Right hindlimb (tissue), 1 donor: ENCODE measurements at places on chromosomes 6 and 20.

- no peak for DNase-seq
Observed at GRCh38 chr20:37690626-37691369, 3.0 kb upstream of the CTNNBL1 start.

DNA sequence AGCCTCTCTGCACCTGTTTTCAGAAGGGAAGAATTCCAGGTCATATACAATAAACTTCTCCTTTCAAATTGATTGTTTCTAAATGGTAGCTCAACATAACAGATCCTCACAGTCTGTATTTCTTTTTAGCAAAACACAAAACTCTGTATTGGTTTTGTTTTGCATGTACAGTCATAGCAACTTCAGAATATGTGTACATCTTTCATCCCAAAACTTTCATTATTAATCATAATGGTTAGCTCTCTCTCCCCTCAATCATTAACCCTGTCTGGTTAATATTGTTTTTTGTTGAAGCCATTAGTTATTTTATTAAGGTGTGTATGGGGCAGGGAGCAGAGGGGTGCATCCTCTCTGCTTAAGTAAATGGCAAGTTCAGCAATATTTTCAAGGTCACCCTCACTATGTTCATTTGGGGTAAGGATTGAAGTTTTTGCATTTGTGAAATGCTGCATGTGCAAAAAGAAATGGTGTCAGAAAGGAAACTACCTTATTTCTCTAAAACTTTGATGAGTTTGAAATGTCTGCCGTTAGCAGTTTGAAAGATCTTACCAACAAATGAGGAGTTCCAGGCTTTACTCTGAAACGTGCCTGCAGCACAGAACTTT lies 136.8 kb upstream of the BTBD3 start:
- no peak for DNase-seq

DNA sequence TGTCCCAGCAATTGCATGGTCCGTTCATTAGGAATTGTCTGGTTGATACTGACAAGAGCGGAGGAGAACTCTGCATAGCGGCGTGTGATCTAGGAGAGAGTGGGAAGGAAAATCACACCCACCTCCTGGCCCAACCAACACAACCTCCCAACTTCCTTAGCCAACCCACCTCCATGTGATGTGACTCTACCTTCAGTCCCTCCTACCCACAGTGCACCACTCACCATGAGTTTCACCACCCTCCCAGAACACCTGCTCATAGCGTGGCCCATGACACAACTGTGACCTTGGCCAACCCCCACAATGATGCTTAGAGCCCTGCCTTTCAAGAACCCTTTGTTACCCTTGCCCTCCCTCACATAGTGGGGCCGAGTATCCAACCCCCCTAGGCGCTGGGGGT lies 7.7 kb downstream of the VPS52 start:
- DNase-seq: no peak

GRCh38 chr6:28211840-28212509 lies 13.1 kb upstream of the ZSCAN9 start:
- no peak for DNase-seq

GRCh38 chr6:5383856-5384255 lies 122.5 kb downstream of the FARS2 start:
- DNase-seq: no peak

GRCh38 chr6:35733633-35734032 lies 3.2 kb upstream of the ARMC12 start:
- DNase-seq: no peak

DNA sequence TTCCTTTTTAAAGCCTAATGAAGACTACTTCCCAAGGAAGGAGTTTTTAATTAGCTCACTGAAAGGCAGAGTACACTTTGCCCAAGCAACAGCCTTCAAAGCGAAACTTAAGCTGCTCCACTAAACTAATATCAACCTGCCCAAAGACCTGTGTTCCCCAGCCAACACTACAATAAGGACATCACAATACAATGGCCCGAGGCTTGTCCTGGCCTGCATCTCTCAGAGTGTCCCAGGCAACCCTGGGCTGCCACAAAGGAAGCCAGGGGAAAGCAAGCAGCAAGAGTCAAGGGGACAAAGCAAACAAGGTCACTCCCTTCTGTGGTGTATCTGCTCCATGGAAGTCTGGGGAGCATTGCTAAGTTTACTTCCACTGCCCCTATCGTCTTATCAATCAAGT lies 52.3 kb downstream of the PIGU start:
- DNase-seq: no peak

DNA sequence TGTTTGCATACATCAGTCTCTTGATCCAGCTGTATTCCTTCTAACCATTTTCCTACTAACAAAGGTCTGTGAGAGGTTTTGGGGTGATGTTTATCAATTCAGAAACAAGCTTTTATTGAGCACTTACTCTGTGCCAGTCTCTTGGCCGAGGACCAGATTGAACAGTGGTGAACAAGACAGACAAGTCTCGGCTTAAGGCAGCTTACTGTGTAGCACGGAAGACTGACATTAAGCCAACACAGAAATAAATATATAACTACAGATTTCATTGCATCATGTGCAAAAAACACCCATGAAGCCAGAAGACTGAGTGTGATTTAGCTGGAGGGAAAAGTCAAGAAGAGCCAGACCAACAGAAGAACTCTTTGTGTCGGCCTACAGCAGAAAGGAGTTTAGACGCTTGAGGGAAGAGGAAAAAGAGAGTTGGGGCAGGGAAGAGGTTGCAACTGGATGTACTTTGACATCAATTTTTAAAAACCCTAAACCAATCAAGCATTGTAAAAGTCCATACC lies 549.6 kb upstream of the CITED2 start:
- DNase-seq: no peak

DNA sequence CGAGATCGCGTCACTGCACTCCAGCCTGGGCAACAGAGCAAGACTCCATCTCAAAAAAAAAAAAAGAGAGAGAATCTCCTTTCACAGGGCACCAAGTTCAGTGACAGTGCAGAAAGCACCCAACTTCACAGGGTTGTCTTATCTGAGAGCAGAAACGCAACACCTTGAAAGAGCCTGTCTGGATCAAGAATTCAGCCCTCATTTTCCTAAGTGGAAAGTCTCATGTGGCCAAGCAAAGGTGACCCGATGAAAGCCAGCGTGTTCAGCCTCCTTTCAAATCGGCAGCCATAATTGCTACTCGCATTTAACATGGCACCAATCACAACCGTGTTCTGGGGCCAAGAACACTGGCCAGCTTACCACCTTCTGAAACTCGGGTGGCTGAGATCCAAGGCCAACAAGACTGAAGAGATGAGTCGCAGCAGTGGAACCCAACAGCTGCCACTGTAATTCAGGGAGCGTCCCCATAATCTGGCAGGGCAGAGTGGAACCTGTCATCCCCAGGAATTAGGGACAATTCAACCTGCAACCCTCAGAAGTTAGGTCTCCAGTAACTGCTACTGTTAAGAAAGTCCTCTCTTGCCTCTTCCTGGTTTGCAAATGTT lies 536.7 kb upstream of the JARID2 start:
- no peak for DNase-seq

DNA sequence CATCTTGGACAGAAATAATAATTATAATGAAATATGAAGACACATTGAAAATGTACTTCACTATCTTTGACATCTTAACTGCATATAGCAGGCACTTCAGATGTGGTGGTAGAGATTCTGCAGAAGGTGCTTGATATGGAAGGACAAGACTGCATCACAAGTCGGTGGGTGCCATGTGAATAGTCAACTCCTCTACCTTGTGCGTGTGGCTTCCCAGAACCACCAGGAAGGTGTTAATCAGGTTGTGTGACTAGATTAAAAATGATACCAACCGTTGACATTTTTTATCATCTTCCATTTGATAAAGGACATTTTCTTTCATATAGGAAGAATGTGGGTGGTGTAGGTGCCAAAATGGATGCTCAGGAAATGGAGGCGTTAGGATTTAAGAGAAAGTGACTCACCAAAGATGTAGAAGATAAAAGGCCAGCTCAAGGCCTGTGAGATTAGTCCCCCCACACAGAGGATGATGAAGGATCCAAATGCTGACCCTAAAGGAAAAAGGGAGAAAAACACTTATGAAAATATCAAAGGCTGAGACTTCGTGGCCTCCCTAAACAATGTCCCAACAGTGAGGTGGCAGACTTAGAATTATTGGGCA lies 12.3 kb downstream of the SLC17A2 start:
- DNase-seq: no peak

GRCh38 chr6:98452685-98453084 lies 381.7 kb upstream of the POU3F2 start:
- DNase-seq: no peak

DNA sequence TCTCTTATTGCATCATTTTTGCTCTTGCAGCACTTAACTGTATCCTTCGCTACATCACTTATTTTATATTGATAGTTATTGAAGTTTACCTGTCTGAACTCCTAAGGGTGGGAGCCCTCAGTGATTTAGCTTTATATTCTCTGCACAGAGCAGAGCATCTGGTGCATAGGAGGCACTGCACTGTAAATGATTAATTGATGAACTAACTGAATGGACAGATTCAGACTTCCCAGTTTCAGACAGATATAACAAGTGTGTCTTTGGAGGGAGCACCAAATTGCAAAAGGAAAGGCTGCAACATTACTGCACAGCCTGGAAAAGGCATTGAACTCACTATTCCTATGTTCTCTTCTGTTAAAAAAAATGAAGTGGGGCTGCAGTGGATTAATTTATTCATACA lies 160.3 kb downstream of the EDN1 start:
- DNase-seq: no peak

GRCh38 chr20:44803383-44803941 lies 6.9 kb downstream of the RIMS4 start:
- peak; percentile 66 for DNase-seq

DNA sequence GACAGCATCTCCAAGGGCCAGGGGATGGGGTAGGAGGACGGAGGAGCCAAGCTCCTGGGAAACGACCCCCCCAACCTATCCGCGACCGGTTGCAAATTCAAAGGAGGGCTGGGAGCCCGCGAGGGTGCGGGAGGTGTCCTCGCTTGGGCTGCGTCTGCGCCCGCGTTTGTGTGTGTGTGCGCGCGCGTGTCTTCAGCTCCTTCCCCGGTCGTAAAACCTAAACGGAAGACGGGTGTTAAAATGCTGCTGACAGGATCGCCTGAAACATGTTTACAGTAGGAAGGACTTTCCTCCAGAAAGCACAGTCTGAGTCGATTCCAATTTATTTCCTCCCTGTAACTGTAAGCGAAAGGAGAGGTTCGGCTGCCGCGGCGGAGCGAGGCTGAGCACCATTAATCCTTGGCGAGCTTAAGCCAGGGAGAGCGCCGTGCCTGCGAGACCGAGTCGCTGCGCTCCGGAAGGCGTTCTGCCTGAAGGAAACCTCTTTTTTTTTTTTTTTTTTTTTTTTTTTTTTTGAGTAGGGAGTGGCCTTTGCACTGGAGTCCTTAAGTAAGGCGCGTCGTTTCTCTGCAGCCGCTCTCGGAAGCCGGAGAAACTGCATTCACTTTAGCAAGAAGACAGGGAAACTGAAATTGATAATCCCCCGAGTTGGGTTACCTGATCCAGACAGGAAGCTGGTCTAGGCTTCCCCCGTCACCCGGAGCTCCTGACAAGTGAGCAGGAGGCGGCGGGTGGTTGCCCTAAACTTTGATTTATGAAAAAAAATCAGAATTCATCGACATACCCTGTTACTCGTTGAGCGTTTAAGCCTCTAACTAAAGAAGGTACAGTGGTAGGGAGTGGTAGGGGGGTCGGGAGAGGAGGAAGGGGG lies 4.8 kb upstream of the SOX4 start:
- DNase-seq: peak; percentile 89

- DNase-seq: no peak
Observed at GRCh38 chr6:88619951-88620350, 343.5 kb downstream of the RNGTT start.

DNA sequence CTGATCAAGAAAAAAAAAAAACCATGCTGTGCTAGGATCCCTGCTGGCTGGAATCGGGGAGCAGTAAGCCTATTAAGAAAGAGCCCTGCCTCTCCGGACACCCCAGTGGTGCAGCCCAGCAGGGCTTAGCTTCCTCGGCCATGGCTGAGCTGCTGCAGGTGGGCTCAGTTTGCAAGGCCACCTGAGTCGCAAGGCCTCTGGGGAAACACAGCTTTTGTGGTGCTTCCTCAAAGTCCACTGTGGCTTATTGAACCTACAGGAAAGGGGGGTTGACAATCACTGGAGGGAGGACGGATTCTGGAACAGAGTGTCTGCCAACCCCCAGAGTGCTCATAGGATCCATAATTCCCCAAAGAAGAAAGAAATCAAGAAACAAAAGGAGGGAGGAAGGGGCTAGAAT lies 240.8 kb downstream of the SMOC2 start:
- no peak for DNase-seq

DNA sequence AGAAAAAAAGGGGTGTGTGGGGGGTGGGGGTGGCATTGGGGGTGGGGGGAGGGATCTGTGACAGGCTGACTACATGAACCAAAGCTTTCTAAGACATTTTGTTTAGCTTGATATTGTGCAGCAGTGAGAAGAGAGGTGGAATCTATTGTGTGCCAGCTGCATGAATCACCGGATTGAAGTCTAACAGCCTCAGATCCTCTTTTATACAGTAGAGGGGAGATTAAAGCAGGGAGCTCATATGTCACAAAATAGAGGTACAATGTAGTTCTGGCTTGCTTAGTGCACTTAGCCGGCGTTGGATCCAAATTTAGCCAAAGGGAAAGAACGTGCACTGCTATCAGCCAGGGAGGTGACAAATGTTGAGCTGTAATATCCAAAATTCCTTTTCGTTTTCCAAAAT lies 404.2 kb upstream of the CITED2 start:
- DNase-seq: no peak

- peak; percentile 16 for DNase-seq
Observed at GRCh38 chr20:841568-842546, 8.3 kb downstream of the FAM110A start.

DNA sequence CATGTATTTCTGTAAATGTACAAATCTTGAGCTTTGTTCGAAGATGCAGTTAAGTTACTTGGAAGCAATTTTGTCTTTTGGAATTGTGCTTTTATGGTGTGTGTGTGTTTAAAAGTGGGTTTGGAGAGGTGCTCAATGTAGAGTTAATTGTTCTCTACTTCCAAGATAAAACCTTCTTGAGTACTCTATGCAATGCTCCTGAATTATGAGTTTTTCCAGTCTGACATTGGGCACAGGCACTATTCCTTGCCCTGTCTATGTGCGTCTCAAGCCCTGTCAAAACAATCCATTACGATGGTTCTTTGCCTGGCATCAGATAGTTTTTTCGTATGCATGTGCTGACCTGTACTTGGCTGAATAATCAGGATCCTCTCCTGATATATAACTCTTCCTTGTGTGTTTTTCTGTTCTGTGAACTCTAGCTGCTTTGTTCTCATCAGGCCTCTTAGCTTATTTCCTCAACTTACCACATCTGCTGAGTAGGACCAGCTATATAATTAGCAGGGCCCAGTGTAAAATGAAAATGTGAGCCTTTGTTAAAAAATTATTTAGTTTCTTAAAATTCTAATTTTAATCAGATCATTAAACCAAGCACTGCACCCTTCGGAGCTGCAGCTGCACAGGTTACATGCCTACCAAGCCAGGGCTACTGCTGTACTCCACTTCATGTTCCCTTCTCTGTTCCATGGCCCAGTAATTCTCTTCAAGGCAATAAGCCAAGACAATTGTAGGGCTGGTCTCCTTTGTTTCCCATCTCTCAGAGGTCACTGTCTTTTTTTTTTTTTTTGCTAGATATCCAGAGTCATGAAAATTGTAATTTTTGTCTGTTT lies 160.1 kb downstream of the ZFAND3 start:
- no peak for DNase-seq
